CD4-positive, alpha-beta T cell treated with Interleukin-6 at 100 ng/mL for 8 hours (primary cell): ENCODE measurements at places on chromosomes 5 and 9.
A peak's percentile ranks its signal among the peaks of the same experiment; 100 is the strongest.

DNA sequence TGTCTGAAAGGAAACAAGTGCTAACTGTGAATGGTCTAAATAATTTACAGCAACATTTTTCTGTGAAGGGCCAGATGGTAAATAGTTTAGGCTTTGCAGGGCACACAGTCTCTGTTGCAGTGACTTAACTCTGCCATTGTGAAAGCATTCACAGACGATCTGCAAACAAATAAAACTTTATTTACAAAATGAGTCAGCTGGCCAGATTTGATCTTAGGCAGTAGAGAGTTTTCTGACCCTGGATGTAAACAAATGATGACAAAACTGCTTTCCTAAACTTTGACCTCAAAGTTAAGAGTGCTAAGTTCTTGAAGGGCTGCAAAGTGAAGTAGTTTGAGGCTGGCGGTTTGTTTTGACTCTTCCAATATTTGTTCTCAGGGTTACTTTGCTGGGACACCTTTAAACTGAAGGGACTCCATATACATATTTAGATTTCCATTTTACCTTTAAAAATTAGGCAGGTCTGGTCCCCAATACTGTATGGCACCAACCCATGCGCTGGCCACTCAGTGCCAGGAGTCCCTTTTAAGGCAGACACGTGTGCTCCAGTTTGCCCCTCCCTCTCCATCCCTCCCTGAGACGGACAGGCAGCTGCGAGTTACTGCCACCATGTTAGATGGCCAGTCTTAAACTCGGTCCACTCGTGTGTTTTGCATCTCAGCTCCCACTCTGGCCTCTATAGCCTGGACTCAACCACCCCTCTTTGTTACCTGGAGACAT lies 4.0 kb upstream of the ADAMTS16 start:
- DNase-seq: no peak

- peak; percentile 58 for DNase-seq
Observed at GRCh38 chr9:114382699-114383520, 4.9 kb downstream of the AKNA start.

- DNase-seq: no peak
Observed at GRCh38 chr9:18327121-18327520, 146.8 kb upstream of the ADAMTSL1 start.

DNA sequence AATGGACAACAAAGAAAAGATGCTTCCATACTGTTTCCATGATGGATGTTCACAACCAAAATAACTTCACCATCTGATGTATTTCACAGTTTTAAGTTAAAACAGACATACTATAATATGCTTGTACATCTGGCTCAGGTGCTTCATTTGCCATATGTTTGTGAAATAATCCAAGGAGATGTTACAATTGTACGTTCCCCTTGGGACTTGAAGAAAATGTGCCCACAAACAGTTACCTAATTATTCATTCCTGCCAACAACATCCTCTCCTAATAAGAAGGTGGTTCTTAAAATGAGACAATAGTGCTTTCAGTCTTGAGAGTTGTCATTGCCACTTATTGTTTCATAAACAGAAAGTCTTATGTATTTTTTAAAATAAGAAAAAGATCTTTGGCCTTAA lies 33.1 kb upstream of the SMARCA2 start:
- no peak for DNase-seq

DNA sequence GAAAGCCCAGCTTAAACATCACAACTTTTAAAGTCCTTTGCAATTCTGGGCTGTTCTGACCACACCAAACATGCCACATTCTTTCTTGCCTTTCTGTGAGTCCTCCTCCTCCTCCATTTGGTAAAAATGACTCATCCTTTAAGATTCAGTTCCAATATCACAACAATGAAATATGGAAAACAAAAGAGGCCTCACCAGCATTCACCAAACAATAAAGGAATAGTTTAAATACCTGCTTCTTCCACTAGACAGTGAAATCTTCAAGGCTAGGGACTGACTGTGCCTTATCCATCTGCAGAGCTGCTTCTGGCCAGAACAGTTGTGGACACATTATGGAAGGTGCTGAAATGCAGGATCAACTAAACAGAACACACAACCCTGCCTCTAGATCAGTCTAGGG lies 36.0 kb downstream of the NR6A1 start:
- DNase-seq: no peak
